ENCODE measurements at places on chromosomes 1 and 21.

DNA sequence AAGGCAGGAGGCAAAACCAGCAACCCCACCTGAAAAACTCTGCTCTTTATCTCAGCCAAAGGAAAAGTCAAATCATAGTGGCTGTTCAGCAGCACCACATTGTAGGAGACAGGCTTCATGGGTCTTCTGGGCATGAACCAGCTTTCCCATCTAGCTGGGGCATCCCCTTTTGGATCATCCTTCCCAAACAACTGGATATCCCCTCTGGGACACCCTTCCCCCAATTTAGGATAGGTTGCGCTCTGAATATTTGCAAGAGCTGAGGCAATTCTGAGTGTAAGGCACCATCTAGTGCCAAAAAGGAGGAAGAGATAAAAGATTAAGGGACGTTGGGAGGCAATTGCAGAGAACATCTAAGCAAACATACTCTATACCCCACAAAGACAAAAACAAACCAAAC lies 295.8 kb downstream of the MATN1 start:
- DNase-seq: no peak

GRCh38 chr1:236181059-236181458 lies 38.7 kb downstream of the GPR137B start:
- no peak for DNase-seq

DNA sequence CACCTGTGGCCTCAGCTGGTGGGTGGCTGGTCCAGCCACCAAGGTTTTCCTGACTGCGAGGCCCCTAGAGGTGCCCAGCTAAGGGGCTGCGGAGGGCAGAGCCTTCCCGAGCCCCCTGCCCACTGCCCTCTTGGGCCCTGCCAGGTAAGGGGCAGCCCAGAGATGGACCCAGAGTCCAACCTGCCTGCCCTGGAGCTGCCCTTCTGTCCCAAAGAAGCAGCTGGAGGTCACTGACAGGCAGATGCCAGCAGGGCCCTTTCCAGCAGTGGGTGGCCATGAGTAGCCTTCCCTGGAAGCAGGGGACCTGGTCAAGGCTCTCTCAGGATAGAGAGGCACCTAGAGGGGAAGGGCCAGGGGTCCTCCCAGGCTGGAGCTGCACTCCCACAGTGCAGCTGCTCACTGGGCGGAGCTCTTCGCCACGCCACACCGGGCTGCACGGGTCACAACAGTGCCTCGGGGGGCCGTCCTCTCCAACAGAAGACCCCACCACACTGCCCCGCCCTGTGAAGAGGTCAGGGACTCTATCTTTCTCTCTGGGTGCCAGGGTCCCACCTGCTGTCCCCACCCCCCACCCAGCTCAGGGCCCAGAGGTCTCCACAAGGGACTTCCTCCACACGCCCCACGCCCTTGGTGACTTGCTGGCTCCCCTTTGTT lies 10.9 kb upstream of the GNB1 start:
- DNase-seq: no peak

DNA sequence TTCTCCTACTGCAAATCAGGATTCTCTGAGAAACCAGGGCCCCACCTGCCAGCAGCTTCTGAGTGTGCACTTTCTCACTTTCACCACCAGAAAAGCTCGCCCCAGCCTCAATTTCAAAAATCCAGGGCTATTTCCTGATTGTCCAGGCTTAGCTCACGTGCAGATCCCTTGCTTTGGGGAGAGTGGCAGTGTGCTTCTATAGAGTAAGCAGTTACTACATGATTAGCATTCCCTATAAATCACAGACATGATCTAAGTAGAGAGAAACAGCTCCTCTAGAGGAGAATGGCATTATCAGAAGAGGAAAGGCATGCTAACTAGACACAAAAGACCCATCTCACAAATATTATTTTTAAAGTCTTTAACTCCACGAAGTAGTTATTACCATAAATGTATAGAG lies 456.0 kb upstream of the PKN2 start:
- DNase-seq: no peak

GRCh38 chr1:186960861-186961260 lies 132.1 kb downstream of the PLA2G4A start:
- DNase-seq: no peak

DNA sequence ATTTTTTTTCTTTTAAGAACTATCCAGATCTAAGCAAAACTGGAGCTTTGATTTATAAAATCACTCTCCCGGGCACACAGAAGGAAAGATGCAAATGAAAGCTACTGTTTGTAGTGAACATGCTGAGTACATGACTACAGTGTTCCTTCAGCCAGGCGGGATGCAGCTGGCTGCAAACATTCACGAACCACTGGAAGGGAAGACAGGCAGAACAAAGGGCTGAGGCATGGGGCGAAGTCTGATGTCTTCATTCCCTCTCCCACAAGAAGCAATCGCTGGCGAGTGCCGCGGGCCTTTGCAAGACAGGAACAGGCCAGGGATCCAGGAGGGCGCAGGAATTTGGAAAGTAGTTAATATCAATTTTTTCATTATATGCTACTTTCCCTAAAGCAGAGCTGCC lies 257.9 kb upstream of the AJAP1 start:
- DNase-seq: no peak

- DNase-seq: no peak
These were observed 31.4 kb upstream of the PCBP3 start for GRCh38 chr21:45611939-45612664.

- no peak for DNase-seq
These were observed 195.4 kb downstream of the LMX1A start for GRCh38 chr1:165161130-165161529.

DNA sequence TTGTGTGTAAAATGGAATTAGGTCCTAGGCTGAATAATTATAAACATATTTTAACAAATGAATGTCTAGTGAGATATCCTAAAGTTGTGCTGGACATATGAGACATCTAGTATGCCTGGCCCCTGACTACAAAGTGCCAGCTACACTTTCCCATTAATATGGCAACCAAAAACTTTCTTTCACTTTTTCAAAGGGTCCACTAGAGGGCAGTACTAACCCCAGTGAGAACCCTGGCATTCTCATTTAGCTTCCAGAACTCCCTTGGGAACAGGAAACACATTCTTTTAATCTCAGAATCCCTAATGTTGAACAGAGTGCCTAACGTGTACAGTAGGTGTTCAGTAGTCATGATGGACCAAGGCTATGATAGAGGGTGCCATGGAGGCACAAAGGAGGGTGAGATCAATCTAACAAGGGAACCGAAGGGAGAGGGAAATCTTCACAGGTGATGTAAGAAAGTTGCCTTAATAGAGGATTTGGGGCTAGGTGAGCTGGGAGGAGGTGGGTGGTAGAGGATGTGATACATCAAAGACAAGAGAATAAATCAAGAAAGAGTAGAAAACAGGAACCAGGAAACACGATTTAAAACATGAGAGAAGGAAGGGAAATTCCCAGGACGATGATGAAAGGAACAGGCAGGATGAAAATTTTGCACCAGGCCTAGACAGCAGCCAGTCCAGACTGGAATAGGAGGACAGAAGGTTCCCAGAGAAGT lies 41.6 kb downstream of the NSL1 start:
- no peak for DNase-seq

DNA sequence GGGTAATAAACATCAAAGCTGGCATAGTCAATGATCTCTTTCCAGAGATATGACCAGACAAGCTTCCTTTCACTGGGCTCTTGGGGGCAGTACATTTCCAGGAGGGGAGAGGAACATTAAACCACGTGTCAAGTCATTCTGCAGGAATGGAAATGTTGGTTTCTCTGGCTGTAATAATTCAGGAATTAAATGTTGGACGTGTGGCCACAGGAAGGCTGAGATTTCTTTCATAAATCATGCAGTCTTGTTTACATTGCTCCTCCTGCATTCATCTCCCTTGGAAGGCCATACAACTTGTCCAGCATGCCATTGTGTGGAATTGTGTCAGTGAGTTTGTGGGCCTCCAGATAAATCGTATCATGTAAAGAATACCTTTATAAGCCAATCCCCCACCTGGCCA lies 259.2 kb downstream of the ADGRL2 start:
- no peak for DNase-seq

DNA sequence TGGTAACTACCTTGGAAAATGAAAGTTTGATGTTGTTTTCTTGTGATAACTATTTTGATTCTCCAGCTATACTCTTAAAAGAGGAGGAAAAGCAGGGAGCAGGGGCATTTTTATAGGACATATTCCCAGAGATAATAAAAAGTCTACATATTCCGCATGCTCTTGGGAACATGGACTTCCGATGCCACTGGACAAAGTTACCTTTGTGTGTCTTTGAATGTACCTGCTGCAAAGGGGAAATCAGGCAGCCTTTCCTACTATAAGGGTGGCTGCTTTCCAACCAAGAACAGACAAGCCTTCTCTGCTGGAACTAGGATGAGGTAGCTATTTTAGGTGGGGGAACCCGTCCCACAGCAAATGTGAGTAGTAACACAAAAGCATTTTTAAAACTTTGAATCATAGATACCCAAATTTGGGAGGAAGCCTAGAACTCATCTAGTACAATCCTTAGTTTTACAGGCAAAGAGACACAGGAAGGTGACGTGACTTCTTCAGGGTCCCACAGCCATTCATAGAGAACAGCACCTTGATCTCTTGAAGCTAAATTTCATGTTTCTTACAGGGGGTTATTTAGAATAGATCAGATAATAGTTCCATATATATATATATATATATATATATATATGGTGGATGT lies 179.9 kb downstream of the FASLG start:
- no peak for DNase-seq

GRCh38 chr1:223473601-223474344 lies 80.6 kb downstream of the CCDC185 start:
- no peak for DNase-seq

DNA sequence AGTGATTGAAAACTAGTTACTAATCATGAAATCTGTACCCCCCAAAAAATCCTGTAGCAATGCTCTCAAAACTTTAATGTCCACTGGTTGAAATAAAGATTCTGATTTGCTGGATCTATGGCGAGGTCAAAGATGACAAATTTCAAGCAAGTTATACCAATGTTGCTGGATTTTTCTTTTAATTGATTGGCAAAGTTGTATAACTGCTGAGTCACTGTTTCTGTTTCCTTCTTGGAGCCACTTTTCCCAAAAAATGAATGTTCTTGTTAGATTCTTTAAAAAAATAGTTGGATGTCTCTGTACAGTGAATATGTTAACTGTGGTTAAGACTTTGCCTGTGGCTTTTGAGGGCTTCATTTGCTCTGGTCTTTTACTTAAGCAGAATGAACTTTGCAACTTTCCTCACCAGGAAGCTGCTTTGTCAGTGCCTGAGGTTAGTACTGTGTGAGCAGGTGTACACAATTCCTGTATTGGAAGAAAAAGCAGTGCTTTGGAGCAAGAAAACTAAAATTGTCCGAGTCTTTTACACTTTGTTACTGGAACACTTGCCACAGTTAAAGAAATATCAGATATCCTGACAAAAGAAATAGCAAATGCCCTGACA lies 1211.9 kb downstream of the MRPL39 start:
- no peak for DNase-seq

GRCh38 chr21:41964171-41964570 lies 10.4 kb upstream of the C2CD2 start:
- DNase-seq: no peak

GRCh38 chr1:36236302-36236701 lies 12.1 kb downstream of the THRAP3 start:
- DNase-seq: no peak

DNA sequence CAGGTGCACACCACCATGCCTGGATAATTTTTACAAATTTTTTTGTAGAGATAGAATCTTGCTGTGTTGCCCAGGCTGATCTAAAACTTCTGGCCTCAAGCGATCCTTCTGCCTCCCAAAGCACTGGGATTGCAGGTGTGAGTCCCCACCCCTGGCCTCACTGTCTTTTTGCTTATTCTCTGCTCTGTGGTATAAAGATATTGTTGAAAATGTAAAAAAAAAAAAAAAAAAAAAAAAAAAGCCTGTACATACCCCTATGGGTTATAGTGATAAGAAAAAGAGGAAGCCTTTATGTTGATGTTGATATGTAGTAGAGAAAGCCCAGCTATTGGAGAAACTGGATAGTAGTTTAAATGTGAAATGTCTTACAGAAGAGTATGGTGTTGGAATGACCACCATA lies 125.8 kb downstream of the XPR1 start:
- DNase-seq: no peak

DNA sequence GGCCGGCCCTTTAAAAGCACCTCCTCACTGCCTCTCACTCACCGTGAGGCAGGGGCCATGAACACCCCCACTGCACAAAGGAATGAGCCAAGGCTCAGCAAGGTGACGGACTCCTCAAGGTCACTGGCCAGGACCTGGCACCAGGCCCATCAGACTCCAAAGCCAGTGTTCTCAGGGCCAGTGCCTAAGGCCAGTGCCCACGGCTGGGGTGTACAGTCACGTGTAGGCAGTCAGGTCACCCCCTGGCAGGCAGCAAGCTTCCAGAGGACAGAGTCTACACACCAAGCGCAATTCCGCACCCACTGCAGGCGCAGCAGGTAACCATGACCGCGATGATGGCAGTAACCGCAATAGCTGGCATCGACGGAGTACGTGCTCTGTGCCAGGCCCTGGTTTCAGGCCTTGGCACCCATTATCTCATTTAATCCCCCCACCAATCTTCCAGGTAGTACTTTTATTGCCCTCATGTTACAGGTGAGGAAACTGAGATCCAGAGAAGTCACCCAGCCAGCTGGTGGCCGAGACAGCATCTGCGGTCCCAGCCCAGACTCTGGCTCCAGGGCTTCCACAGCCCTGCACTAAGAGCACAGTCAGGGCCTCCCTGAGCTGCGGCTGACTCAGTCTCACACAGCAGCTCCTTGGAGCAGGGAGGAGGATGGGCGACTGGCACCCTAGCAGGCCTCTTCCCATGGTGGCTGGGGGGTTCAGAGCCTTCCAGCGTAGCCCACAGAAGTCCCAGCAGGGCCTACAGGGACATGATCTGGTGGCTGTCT lies 27.0 kb downstream of the RAP1GAP start:
- no peak for DNase-seq

GRCh38 chr1:43978264-43978550 lies 803 bp upstream of the B4GALT2 start:
- no peak for DNase-seq

DNA sequence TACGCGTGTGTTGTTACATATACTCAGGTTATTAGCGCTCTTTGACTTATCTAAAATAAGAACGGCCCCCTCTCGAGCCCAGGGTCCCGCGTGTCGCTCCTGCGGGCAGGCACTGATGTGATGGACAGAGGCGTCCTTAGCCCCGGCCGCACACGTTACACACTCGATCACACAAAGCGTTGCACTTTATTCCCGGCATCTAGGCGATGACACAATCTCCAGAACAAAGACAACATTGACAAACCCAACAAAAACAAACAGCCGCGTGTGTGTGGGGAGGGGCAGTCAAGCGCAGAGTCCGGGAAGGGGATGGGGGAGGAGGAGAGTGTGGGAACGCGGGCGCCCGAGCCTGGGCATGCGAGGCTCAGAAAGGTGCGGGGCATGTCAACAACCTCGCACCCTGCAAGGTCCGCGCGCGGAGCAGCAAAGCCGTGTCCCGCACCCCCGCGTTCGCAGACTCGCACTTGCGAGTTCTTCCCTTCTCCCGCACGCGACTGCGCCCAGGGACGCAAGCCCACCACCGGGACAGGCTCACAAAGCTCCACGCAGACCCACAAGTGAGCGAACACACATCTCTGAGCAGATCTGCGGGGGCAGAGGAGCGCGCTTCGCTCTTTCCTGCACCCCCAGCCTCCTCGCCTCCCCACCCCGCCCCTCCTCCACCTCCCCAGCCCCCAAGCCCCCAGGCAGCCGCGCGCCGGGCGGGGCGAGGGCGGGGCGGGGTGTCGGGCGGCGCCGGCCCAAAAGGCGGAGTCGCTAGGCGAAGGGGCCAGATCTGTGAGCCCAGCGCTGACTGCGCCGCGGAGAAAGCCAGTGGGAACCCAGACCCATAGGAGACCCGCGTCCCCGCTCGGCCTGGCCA lies at the start of gene EFNA1:
Gene EFNA1 (plus strand): TSS at position 772 of the 862 bp plus-strand sequence. CDS start 102 bp downstream, outside the sequence.
- peak; percentile 27 for DNase-seq

- no peak for DNase-seq
These were observed 3.5 kb downstream of the RYR2 start for GRCh38 chr1:237045278-237046016.

- no peak for DNase-seq
These were observed 3.0 kb upstream of the SUMO3 start for GRCh38 chr21:44820851-44821250.
